ENCODE measurements at places on chromosomes 4 and X. TPM values are rescaled to one million over a fixed set of nuclear protein-coding genes. Genes with fewer than 3 reads are reported as not detected.
A peak's percentile ranks its signal among the peaks of the same experiment; 100 is the strongest.

DNA sequence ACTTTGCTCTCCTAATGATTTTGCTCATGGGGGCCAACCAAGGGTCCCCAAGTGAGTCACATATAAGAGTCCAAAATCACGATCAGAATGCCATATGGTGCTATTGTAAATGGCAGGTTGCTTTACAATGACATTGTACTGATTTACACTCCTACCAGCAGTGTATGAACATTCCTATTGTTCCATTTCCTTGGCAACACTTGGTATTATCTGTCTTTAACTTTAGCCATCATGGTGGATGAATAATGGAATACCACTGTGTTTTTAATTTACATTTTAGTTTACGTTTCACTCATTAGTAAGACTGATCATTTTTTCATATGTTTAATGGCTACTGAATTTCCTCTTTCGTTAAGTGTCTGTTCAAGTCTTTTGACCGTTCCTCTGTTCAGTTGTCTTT, 96.5 kb downstream of the NYX start:
- peaks cover 2% of the 10 kb centered on the region for H3K36me3 ChIP-seq
- no peaks in the 10 kb centered on the region for H3K27me3 ChIP-seq
- H3K4me3 ChIP-seq, result no peak overlapping the region
- no peaks in the 10 kb centered on the region for H3K4me1 ChIP-seq
- DNase-seq, result no peak

- no peaks in the 10 kb centered on the region for H3K36me3 ChIP-seq
- no peaks in the 10 kb centered on the region for H3K4me1 ChIP-seq
- no peak for DNase-seq
- H3K4me3 ChIP-seq, result no peak overlapping the region
- no peaks in the 10 kb centered on the region for H3K27me3 ChIP-seq
Observed at GRCh38 chr4:79253924-79254323, 71.9 kb downstream of the NAA11 start.

DNA sequence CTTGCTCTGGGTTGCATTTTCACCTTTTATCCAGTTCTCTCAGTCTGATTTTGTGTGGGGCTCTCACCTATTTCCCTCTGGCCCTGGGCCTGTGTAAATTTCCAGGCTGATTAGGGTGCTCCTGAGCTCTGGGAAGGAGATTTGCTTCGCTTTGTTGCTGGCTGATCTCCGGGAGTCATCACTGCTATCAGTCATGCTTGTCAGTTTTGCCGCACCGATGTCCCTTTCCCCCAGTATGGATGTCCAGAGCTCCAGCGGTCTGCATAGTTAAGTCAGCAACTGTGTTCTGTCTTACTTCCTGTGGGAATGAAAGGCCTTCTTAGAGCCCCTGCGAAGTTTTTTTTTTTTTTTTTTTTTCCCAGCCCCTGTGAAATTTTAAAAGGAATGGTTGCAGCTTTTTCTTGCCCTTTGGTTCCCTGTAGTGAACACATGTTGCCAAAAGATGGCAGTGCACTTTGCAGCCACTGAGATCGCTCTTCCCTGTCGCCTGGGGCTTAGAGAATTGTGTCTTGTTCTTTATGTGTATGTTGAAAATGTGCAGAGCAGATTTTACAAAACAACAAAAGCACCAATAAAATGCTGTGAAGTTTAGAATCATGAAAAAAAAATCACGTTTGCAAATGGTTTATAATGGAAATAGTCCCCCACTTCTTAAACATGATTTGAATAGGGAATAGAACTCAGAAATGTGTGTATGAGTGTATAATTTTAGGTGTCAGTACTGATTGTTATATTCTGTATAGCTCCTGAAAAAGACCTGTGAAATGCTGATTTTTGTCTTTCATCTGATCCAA, 109.1 kb upstream of the SLC4A4 start:
- no peak overlapping the region for H3K4me3 ChIP-seq
- DNase-seq, result no peak
- H3K4me1 ChIP-seq, result no peaks in the 10 kb centered on the region
- H3K36me3 ChIP-seq, result no peaks in the 10 kb centered on the region
- peaks cover 1% of the 10 kb centered on the region for H3K27me3 ChIP-seq

GRCh38 chr4:6546681-6547447, 28.1 kb upstream of the MAN2B2 start:
- H3K27me3 ChIP-seq, result peaks cover 19% of the 10 kb centered on the region
- H3K4me3 ChIP-seq, result no peak overlapping the region
- no peak overlapping the region for H3K27ac ChIP-seq
- DNase-seq, result peak; percentile 66

DNA sequence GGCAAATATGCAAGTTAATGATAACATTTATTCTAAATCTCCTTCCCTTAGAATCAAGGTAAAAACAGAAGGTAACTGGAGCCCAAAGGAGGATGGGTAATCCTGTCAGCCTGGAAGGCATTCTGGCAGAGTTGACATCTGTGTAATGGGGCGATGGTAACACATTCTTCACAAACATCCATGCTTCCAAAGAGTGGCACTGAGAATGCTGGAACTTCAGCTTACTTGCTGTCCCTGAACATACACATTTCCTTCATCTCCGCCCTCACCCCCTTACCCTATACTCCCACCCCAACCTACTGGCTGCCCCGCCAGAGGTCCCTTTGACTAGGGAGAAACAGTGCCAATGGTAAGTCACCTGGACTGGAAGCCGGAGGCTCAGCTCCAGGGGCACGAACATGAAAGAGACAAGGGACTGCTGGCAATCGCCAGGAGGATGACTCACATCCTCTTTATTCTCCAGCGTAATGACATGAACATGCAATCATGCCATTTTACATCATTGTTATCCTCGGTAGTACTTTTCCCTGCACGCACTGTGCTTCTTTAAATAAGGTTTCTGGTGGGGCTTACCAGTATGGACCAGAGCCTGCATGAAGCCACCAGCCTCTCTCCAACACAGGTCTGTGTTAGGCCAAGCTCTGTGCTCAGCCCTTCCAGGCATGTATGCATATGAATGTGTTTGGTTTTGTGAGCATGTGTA, 694.2 kb upstream of the TENM3 start:
- H3K27ac ChIP-seq, result no peak overlapping the region
- no peak overlapping the region for H3K4me3 ChIP-seq
- no peak for DNase-seq
- no peaks in the 10 kb centered on the region for H3K27me3 ChIP-seq

The CT45A5 gene
- total RNA-seq, result not detected

The ANKRD50 gene
- total RNA-seq, result 0.54 TPM

The PHOX2B gene
- not detected for total RNA-seq

The PNMA6A gene
- total RNA-seq, result 0.40 TPM
